ENCODE measurements at places on chromosomes 7 and 10.

DNA sequence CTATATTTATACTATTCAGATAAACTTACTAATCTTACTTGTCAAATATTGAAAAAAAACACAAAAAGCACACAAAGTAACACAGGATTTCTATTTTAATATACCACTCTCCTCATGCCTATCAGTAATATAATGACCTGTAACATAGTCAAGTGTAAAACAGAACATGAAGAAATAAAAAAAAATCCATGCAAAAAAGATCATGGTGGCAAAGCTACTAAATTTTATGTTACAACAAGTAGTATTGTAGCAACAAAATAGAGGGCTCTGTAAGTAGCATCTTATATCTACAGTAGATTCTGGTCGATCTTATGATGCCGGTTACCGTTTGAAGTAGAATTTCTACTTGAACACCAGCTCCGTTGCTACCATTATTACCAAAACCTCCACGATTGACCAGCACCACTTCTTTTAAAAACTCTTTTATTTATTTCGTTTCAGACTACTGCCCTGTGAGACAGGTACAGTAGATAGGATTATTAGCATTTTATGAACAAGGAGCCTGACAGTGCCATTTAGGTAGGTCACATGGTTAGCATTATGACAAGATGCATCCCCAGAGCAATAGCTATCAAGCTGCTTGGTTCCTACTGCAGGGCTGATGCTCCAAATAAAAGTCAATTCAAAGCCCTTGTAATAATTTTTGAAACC lies 2.1 kb downstream of the CPED1 start:
- DNase-seq = no peak

DNA sequence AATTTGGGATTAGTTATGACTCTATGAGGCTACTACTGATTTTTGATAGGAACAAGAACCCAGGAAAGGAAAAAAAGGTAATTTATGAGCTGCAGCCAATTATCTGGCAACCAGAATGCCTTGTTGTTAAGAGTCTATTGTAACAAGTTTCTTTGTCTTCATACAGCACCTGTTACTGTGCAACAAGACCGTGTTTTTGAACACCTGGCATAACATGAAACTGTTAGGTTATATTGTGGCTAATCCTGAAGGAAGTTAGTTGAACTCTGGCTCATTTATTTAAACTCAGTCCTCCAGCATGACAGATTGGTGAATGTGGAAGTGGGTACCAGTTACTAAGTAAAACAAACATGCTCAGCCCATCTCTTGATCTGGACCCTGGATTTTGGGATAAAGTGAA lies 33.0 kb downstream of the RALA start:
- DNase-seq = no peak

- peak; percentile 30 for DNase-seq
Measured at GRCh38 chr7:123285076-123285700, 85.4 kb upstream of the SLC13A1 start.

DNA sequence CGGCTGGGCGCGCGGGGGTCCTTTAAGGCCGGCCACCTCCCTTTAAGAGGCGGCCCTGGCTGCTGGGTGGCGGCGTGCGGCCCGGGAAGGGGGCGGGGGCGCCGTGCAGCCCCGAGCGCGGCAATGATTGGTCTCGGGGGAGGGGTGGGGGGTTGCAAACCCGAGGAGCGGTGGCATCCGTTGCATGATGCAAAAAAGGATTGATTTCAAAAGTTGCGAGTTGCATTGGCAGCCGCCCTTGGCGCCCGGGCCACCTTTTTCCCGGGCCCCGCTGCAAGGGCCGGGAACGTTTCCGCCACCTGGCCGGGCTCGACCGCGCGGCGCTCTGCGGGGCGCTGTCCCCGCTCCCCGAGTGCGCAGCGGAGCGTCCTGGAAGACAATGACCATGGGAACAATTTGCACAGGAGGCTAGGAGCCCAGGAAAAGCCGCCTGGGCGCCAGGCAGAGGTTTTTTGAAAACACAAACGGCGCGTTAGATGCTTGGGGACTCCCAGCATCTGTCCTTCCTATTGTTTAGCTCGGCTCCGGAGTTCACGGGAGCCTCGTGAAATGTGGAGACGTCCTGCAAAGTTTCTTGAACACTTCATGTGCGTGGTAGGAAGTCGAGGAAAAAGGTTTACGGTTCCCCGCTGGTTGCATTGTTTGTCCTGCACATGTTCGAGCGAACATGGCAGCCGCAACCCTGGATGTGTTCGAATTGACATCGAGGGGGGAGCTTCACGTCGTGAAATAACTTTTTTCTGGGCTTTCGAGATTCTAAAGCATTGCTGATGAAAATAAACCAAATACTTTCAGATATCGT lies at the start of gene SEPHS1:
Gene SEPHS1, minus strand, starts transcription at position 78 of the 802 bp plus-strand sequence. CDS start 3,343 bp downstream, outside the sequence.
- peak; percentile 64 for DNase-seq
